ENCODE measurements at places on chromosomes 12 and 14. TPM values are rescaled to one million over a fixed set of nuclear protein-coding genes. Genes with fewer than 3 reads are reported as not detected.

DNA sequence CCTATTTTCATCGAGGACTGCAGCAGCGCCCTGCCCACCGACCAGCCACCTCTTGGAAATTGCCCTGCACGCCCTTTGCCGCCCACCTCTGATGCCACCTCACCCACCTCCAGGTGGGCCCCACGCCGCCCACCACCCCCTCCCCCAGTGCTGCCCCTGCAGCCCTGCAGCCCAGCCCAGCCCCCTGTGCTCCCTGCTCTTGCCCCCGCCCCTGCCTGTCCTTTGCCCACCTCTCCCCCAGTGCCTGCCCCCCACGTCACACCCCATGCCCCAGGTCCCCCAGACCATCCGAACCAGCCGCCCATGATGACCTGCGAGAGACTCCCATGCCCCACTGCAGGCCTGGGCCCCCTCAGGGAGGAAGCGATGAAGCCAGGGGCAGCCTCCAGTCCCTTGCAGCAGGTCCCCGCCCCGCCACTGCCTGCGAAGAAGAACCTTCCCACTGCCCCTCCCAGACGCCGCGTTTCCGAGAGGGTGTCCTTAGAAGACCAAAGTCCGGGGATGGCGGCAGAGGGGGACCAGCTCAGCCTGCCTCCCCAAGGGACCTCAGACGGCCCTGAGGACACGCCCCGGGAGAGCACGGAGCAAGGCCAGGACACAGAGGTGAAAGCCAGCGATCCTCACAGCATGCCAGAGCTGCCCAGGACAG, 96.5 kb downstream of the LGMN start:
- peak; percentile 92 for DNase-seq

- no peak for DNase-seq
These were observed 273.5 kb upstream of the SOX5 start for GRCh38 chr12:24222968-24223367.

DNA sequence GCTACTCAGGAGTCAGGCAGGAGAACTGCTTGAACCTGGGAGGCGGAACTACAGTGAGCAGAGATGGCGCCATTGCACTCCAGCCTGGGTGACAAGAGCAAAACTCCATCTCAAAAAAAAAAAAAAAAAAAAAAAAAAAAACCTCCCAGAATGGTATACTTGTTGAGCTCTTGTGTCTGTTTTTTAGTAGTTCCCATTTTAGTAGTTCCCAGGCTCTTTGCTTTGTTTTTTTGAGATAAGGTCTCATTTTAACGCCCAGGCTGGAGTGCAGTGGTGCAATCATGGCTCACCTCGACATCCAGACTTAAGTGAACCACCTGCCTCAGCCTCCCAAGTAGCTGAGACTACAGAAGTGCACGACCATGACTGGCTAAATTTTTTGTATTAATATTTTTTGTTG, 13.4 kb downstream of the ATXN2 start:
- no peak for DNase-seq

DNA sequence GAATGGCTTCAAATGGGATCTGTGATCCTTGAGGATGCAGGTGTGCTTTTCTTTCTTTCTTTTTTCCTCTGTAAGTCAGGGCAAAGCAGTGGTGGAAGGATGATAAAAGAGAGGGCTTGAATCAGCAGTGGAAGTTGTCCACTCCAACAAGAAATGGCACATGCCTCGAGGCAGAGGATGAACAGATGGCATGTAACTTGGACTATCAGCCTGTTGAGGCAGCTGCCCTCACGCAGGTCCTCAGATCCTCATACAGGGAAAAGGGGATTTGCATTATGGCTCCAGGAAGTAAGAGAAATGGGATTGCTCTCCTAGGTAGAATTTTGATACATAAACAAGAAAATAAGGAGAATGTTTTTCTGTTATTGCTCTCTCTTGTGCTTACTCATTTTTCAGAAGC, 368.0 kb downstream of the FUT8 start:
- no peak for DNase-seq

- peak; percentile 66 for DNase-seq
These were observed 140.5 kb downstream of the ADGRD1 start for GRCh38 chr12:131093971-131094830.

GRCh38 chr12:81329085-81329484, 251.2 kb downstream of the ACSS3 start:
- DNase-seq: no peak

GRCh38 chr12:96047229-96048211, 12.1 kb upstream of the LTA4H start:
- DNase-seq: no peak

DNA sequence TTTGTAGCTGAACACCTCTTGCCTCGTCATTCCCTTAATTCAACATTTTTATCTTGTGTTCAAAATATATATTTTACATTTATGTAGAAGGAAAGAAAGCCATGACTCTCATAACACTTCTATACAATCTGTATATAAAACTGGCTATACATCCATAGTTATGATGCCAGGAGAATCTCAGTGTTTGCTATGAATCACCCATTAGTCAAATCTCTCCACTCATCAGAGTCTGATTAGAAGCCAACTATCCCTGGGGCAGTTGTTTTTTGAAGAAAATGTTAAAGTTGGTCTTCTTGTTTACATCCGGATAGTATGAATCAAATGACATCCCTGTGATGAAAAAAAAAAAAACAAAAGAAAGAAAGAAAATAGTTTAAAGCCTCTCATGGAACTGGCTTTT, 503.9 kb downstream of the NELL2 start:
- no peak for DNase-seq

DEPDC4 gene
- total RNA-seq: 0.62 TPM

DNA sequence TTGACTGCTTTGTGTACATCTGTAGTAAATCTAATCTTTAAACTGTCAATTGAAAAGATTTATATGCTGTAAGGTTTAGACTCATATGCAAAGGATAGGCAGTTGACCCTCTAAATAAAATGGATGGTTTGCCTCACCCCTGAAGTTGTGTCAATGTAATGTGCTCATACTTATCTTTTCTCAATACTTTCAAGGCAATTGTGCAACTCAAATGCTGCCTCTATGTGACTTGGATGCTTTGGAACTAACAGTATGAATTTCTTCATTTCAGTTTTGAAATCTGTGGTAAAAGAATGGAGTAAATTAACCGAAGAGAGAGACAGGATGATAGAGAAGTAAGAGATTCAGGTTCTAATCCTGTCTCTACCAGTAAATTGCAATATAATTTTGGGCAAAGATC, 9.7 kb downstream of the PDE6H start:
- DNase-seq: no peak

- no peak for DNase-seq
These were observed 410.8 kb downstream of the NAV3 start for GRCh38 chr12:78241446-78241845.

GRCh38 chr12:11797317-11797913, 147.9 kb downstream of the ETV6 start:
- DNase-seq: no peak

DNA sequence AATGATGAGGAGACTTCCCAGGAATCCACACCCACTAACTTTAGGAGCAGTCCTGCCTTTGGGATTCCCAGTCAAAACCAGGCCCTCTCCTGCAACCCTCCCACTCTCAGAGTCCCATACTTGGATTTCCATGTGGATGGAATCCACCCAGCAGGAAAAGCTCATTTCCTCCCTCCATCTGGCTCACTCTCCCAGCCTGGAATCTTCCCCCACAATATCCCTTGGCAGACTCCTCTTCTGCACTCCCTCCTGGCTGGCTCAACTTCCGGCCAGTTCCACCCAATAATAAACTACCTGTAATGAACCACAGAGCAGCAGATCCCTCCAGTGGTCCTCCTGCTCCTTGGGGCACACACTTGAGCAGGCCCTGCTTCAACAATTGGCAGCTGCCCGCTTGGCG, 102.8 kb upstream of the EGLN3 start:
- peak; percentile 80 for DNase-seq

DNA sequence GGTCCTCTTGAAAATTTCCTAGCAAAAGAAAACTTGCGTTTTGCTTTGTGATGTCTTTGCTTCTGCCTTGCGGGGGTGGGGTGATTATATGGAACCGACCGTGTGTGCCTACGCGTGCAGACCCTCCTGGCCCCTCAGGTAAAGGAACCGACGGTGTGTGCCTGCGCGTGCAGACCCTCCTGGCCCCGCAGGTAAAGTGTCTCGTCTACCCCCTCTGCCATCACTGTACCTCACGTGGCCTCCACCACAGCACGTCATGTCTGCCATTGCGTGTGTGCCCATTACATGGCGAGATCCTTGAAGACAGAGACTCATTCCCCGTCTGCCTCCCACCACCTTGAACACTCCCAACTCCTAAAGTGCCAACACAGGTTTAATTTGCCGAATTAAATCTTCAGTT, 3.6 kb downstream of the GOLGA3 start:
- no peak for DNase-seq

CACNB3 gene
- total RNA-seq: 9.2 TPM

DCP1B gene
- total RNA-seq: 2.1 TPM

DNA sequence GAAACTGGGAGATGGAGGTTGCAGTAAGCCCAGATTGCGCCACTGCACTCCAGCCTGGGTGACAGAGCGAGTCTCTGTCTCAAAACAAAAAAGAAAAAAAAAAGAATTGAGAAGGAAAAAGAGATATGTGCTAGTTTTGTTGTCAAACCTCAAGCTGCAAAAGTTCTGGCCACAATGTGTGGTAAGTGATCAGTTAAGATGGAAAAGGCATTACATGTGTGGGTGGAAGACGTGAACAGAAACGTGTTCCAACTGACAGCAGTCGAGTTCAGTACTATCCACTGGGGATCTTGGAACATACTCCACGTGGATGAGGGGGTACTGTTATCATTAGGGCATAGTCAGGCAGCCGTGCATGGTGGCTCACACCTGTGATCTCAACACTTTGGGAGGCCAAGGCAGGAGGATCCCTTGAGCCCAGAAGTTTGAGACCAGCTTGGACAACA, 17.3 kb downstream of the GPR68 start:
- no peak for DNase-seq

- DNase-seq: no peak
These were observed 12.2 kb upstream of the SLC7A8 start for GRCh38 chr14:23195552-23196101.

- no peak for DNase-seq
These were observed 17.4 kb upstream of the ANKRD33 start for GRCh38 chr12:51870504-51870903.

RPS6KL1 gene
- total RNA-seq: 19.8 TPM

IRAK3 gene
- 3.2 TPM for total RNA-seq

GRCh38 chr14:69919815-69920214, 40.6 kb downstream of the SMOC1 start:
- DNase-seq: no peak

- no peak for DNase-seq
These were observed 361.2 kb downstream of the CCER1 start for GRCh38 chr12:90593596-90594295.
